Stimulated activated CD4-positive, alpha-beta T cell treated with anti-CD3 and anti-CD28 coated beads, Interleukin-1b, Interleukin-23, amount 100 ng/mL, for 24 hours (primary cell): ENCODE measurements at places on chromosomes 1 and 21.

GRCh38 chr1:181104042-181104789 is 15.7 kb downstream of the IER5 start:
- no peak for DNase-seq

- no peak for DNase-seq
These were observed 45.5 kb upstream of the SPOCD1 start for GRCh38 chr1:31861346-31861745.

- no peak for DNase-seq
These were observed 10.0 kb downstream of the EXOC8 start for GRCh38 chr1:231327617-231328016.

- no peak for DNase-seq
These were observed 22.0 kb downstream of the SLC37A1 start for GRCh38 chr21:42535602-42536171.

DNA sequence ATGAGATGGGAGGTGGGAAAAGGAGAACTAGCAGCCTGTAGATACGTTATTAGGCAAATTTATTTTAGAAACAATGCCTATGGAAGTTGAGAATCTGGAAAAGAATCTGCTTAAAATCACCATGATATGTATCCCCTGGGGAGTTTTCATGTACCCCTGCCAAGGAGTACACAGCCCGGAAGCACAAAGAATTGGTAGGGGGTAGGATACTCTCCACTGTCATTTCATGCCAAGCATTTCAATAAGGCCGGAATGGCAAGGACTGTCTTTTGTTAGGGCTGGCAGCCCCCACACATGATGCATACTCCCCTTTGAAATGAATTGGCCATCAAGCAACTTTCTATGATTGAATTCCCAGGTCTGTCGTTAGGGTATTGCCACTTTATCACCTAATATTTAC is 111.5 kb upstream of the APP start:
- no peak for DNase-seq

DNA sequence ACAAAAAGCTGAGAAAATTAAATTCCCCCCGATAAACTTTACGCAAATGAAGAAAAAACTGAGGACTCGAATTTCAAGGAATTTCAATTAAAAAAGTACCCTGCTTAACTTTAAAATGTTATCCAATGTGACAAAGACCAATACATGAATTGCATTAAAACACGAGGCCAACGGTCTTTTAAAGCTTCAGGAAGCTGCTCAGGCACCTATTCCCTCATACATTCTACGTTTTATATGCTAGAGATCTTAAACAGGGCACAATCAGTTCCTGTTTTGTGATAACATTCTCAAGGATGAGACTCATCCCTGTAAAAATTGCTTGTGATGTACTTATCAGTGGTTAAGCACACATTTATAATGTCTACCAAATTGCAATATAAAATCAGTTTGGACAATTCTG is 3.0 kb downstream of the YOD1 start:
- no peak for DNase-seq

DNA sequence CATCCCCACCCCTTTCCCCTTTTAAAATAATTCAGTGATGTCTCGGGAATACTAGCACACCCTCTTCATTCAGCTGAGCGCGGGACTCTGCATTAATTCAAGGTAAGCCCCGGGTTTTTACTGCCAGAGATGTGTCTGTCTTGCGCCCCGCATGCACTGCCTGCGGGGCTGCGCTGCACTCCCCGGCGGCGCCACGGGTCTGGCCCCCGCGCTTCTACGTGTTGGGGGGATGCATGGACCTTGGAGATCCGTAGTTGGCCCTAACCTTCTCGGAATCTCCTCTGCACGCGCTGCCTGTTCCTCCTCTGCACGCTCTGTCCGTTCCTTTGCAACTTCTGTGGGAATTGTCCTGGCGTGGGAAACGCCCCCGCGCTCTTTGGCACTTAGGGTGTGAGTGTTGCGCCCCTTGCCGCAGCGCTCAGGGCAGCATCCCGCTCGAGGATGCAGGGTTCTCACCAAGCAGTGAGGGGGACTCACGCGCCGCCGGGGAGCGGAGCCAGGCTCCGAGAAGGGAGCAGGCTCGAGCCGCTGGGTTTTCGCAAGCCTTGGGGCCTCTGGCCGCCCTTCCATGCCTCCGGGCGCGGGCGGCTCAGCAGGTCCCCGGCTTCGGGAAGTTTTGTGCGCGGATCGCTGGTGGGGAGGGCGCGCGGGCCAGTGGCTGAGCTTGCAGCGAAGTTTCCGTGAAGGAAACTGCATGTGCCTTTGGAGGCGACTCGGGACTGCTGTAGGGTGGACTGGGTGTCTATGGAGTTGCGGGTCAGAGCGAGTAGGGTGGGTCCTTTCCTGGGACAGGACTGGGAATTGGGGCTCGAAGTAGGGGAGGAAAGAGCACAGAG is 165.1 kb upstream of the CACNA1E start:
- DNase-seq = no peak

GRCh38 chr1:114448370-114449036 is 62.5 kb downstream of the TRIM33 start:
- no peak for DNase-seq

DNA sequence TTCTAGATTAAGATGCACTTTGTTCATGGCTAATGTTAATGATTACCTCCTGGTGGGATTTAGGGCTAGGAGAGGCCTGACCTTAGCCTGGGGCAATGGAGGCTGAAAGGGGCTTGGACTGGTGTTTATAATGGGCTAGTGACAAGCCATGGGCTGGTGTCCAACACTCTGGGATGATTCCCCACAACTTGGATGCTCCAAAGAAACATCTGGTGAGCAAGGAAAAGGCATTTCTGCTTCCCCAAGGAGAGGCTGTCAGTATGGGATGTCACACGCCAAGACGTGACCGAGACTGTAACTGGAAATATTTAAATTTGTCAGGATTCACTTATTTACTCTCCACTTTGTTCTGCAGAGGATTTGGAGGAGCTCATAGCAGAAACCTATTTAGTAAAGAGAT is 45.2 kb downstream of the PTPRU start:
- DNase-seq = no peak

DNA sequence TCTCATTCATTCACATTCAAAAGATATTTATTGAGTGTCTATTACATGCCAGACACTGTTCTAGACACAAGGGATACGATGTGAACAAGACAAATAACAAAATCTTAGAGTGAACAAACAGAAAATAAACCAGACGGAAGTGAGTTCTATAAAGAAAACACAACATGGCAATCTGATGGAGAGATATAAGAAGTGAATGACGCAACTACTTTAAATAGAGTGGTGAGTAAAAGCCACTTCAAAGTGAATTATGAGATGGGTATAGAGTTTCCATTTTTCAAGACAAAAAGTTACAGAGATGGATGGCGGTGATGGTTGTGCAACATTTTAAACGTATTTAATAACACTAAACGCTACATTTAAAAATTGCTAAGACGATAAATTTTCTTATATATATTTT is 75.4 kb downstream of the CEP170 start:
- no peak for DNase-seq

DNA sequence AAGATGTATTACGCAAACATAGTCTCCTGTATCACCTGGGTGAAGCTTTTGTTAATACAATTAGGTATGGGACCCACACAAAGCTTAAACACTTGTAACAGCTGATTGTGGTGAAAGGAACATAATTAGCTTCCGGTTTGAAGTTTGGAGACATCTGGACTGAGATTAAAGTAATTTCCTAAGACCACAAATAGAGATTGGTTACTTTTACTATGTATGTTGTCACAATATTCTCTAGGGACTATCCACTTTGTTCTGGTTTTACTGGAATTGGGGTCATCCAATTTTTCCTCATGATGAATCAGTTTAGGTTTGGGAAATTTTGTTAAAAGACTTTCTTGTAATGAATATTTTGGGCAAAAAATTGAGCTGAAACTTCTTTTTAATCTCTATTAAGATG is 71.8 kb upstream of the SAMSN1 start:
- no peak for DNase-seq

DNA sequence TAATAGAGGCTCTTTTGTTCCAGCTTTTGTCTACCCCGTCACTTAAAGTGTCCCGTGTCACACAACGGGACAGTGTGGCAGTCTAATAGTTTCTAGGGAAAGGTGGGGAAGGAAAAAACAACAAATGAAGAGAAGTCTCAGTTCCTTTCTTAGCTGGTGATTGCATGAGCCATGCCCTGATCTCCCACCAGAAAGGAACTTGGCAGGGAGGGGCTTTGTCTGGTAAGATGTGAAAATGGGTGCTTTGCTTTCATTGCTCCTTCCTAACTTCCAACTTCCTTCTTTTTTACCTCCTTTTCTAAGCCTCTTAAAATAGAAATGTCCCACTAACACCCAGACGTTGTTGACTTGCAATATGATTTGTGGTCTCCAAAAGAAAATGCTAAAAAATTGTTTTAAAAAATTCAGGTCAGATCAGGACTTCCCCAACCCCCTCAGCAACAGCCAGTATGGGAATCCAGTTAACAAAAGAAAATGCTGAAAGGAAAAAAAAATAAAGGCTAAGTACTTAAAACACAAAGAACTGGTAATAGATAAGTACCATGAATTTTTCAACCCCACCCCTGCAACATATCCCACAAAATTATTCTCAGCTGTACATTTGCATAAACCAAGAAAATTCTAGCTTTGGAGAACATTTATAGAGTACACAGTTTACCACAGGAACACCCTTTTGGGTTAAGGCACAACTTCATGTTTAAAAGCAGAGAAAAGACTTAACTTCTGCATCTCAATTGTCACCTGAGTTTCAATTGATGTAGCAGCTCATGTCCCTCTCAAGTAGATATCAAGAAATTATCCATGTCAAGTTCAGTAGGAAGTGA is 106.2 kb downstream of the NIBAN1 start:
- no peak for DNase-seq

- DNase-seq = no peak
These were observed 130.5 kb downstream of the DISC1 start for GRCh38 chr1:231757101-231757404.

DNA sequence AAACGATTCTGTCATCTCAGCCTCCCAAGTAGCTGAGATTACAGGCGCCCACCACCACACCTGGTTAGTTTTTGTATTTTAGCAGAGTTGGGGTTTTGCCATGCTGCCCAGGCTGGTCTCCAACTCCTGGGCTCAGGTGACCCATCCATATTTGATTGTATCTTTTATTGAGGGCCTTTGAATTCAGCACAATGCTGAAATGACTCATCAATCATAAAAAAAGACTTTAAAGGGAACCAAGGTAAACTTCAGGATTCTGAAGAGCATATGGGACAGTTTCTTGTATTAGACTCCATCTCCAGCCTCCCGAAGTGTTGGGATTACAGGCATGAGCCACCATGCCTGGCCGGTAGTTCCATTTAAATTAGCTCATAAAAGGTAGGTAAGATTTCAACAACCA is 232.2 kb downstream of the SETD4 start:
- DNase-seq = no peak

- no peak for DNase-seq
These were observed 1.2 kb downstream of the ELK4 start for GRCh38 chr1:205630651-205631009.

DNA sequence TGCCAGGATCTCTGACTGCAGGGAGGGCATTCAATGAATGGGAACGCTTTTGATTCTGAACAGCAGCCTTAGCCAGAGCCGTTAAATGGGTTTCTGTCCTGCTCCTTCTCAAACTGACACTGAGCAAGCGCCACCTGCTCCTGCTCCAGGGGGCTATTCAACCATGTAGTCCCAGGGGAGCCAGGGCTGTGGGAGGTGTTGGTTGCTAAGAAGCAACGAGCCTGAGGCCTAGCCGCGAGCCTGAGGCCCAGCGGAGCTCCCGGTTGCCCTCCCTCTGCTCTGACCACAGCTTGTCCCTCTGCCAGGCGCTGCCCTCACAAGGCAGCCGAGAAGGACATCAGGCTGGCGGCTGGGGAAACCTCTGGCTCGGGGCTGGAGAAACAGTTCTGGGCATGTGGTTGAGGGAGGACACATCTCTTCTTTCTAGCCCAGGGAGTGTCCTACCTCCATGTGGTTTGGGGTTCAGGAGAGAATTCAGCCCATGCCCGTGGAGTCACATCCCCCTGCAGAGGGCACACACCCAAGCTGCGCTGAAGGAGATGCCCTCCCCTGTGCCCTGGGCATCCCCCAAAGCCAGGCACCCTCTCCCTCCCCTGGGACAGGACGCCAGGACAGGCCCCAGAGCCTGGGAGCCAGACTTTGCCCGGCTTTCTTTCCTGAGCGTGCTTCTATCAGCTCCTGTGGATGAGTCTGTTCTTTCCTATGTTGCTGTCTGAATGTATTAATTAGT is 18.0 kb downstream of the PCP4 start:
- no peak for DNase-seq

DNA sequence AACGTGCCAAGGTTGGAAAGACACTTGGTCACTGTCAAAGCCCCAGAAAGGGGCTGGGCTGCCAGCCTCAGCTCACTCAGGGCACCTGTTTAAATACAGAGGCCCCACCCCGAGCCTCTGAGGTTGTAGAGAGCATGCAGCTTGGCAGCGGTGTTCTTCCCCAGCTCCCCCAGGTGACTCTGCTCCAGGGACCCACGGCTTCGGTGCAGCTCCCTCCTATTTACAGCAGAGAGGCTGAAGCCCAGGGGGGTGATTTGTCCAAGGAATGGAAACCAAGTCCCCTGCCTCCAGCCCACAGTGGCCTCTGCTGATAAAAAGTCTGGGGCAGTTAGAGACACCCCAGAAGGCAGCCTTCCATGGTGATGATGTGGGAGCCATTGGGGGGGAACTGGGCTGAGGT is 9.1 kb upstream of the C1QA start:
- no peak for DNase-seq

GRCh38 chr1:60073605-60074278 is at the start of gene C1orf87:
TSS of gene C1orf87 (minus strand) at chr1:60073770. CDS start at chr1:60072643, 1,127 bp downstream.
- DNase-seq = no peak

- DNase-seq = no peak
These were observed 14.0 kb downstream of the DCST2 start for GRCh38 chr1:155019377-155020245.

DNA sequence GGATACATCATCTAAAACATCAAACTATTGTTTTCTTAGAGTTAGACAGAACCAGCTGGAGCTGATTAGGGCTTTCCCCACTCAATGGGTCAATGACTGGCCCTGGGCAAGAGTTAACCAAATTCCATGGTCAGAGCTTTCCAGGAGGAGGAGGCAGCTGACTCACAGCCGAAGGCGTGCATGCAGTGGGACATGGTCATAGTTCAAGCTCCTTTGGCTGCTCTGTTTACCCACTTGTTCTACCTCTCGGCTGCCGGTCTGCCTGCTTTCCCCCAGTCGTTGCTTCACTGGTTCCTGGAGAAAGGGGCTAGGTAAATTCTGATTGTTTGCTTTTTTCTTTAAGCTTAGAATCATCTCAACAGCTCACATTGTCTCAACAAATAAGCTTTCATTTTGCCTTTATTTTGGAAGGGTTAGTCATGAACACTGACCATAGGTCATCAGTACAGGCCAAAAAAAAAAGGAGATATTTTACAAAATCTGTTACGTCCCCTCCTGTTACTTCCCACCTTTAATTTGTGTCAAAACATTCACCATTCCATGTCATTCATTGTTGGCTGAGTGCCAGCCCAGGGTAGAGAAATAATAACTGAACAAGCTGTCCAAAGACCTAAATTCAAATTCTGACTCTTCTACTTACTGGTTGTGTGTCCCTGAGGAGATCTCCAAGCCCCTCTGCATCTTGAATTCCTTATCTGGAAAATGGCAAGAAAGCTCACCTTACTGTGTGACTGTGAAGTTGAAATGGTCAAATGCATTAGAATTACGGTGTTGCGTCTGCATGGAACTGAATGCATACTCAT is 12.0 kb downstream of the MAB21L3 start:
- no peak for DNase-seq

- no peak for DNase-seq
These were observed 82.7 kb upstream of the ZBTB18 start for GRCh38 chr1:243968413-243968812.
